LHCN-M2 (cell line): ENCODE measurements at places on chromosomes 11 and 22. TPM values are rescaled to one million over a fixed set of nuclear protein-coding genes. Genes with fewer than 3 reads are reported as not detected.
A peak's percentile ranks its signal among the peaks of the same experiment; 100 is the strongest.

MYO7A gene
- 0.75 and 1.6 TPM in 2 replicates for total RNA-seq

OR52K1 gene
- not detected in 2 replicates for total RNA-seq

OR52A1 gene
- total RNA-seq, result not detected in 2 replicates

CARNS1 gene
- total RNA-seq, result 0.32 and 0.40 TPM in 2 replicates

CD44 gene
- 215 and 235 TPM in 2 replicates for total RNA-seq

MMP8 gene
- not detected in 2 replicates for total RNA-seq

SLC39A13 gene
- 157 and 159 TPM in 2 replicates for total RNA-seq

GUCY1A2 gene
- total RNA-seq, result not detected in 2 replicates

APOC3 gene
- total RNA-seq, result not detected in 2 replicates

BSX gene
- total RNA-seq, result not detected in 2 replicates

RIMBP3C gene
- total RNA-seq, result 1.4 and 1.8 TPM in 2 replicates

GRCh38 chr11:102419181-102419580, 33.4 kb downstream of the TMEM123 start:
- no peak for DNase-seq

- no peak for DNase-seq
Measured at GRCh38 chr11:46801694-46802470, 44.2 kb downstream of the CKAP5 start.

DNA sequence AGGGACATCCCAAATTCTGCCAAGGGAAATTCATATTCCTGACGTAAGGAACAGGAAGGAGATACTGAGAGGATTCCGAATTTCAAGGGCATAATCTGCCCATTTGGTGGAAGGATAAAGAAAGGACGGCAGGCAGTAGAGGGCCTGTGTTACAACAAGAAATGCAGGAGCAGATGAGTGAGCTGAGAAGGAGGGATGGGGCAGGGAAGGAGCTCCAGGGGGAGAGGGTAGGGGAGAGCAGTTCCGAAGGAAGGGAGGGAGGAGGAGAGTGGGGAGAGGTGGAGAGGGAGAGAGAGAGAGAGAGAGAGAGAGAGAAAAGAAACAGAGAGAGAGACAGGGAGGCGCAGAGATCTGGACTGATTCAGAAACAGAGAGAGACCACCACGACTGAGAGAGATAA, 843 bp downstream of the OPCML start:
- DNase-seq, result no peak

DNA sequence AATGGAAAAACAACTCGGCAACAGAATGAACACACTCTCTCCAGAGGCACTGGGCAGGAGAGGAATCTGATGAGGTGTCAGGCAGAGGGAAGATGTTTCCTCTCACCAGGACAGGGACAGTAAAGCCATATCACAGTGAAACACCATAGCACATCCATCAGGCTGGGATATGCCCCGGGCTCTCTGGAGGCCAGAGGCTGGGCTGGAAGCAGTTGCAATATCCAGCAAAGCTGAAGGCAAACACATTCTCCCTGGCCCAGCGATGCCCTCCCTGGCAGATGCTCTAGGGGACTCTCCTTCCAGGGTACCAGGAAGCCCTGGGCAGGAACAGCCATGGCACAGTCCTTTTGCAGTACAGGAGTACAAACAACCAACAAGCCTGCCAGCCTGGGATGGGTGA, 11.1 kb downstream of the RSPH14 start:
- DNase-seq, result no peak

GRCh38 chr11:9700105-9700801, 36.4 kb downstream of the SWAP70 start:
- no peak for DNase-seq

GRCh38 chr11:116071241-116071640, 567.0 kb upstream of the CADM1 start:
- DNase-seq, result no peak

DNA sequence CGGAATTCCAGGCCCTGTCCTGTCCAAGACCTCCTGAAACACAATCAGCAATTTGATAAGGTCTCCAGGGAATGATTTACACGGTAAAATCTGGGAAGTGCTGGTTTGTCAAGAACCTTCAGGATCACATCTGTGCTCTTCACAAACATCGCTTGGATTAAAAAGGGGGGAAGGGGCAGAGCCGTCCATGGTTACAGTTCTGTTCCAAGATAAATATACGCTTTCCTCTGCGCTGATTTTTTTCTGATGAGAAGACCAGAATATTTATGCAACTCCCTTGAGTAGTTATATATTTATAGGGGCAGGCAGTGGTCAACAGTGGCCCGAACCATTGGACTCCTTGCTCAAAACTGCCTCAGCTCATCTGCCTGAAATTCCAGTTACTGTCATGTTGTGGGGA, 9.2 kb upstream of the APOL5 start:
- no peak for DNase-seq

GRCh38 chr22:33476206-33476605, 418.0 kb upstream of the SYN3 start:
- DNase-seq, result no peak

DNA sequence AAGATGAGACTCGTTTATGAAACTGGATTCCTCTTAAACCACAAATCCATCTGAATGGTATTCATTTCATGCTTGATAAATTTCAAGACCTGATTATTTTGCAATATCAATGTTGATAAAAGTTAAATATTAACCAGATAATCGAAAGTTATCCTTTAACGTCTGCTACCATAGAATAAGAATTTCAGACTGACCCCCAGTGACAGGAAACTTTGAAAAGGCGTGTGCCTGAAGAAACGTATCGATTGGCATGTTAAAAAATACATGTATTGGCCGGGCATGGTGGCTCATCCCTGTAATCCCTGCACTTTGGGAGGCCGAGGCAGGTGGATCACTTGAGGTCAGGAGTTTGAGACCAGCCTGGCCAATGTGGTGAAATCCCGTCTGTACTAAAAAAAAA, 13.9 kb downstream of the SCGB1A1 start:
- no peak for DNase-seq

DNA sequence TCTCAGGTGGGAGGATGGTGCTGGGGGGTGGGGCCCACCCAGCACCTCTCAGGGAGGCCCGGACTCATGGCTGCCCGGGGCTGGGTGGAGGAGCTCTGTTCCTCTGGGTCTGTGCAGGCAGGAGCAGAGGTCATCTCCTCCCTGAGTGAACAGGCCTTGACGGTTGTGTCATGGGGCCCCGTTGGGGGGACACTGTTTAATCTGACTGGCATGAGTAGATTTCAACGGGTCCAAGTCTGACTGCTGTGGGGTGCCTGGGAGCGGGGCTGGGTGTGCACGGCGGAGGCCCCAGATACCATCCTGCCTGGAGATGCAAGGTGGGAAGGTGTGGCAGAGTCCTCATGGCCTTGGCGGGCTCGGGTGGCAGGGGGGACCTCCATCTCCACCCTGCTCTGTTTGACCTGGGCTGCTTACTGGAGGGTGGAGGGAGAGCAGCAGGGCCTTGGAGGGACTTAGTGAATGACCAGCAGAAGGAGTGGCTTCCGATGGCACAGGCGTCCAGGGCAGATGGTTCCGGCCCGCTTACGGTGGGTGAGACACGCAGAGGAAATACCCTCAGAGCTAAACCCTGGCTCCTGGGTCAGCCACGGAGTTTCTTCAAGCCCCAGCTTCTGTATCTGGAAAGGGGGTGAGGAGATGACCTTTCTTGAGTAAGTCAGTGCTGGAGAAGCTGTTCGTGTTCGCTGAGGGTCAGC, 48.7 kb downstream of the SMIM38 start:
- DNase-seq, result no peak

DNA sequence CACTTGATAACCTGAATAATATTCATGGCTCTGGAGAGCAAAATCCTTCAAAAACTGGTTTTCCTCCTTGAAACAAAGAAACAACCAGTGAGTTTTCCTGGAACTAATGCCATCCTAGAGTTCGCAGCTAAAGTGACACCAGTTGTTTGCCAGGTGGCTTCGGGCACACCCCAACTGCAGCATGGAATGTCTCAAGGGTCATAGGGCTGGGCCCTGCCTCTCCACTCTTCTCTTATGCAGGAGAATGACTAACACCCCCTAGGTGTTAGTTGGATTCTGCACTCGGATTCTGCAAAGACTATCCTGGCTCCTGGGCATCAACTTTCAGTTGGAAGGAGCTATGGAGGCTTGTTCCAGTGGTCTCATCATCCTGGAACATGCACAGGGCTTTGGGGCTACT, 98.8 kb downstream of the KIRREL3 start:
- DNase-seq, result no peak

GRCh38 chr22:28116219-28116673, 197.2 kb upstream of the PITPNB start:
- DNase-seq, result peak; percentile 74

DNA sequence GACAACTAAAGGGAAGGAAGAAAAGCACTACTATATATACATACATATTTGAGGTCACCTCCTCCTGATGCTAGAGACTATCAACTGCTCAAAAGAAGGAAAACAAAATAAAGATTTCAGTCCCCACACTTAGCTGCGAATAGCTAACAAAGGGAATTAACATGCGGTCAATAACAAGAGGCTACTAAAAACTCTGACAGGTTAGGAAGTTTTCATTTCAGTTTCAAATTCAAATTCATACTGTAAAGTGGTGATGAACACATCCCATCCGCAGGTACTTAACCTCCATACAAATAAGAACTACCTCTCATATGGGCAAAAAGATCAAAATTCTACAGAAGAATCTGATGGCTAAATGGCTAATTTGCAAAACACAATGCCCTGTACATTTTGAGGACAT, 2.6 kb downstream of the NAP1L4 start:
- DNase-seq, result no peak

GRCh38 chr11:28911829-28912228, 803.6 kb downstream of the METTL15 start:
- DNase-seq, result no peak

- DNase-seq, result peak; percentile 44
Measured at GRCh38 chr11:61298663-61299244, 3.6 kb upstream of the VWCE start.

DNA sequence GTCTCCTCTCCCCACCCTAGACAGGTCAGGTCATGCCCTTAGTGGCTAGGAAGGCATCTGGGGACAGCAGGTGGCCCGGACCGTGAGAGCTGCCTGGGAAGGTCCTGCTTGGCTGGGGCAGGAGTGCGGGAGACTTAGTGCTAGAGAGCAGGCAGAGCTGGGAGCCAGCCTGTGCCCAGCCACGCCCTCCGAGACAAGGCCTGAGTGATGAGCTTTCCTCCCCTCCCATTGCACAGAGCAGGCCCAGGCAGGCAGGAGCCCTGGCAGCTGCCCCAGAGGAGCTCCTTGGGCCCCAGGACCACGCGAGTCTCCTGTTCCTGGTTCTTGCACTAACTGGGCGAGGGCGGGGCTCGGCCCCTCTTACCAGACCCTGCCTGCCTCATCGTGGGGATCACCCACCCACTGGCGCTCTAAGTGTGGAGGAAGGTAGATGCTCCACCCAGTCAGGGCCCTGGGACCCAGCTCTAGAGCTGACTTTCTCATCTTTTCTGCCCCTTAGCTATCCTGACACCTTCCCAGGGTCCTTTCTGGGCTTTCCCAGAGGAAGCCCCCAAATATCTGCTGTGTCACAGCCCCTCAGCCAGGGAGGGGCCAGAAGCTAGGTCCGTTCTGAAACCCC, 44.9 kb downstream of the MACROD1 start:
- peak; percentile 63 for DNase-seq

- DNase-seq, result no peak
Measured at GRCh38 chr11:79675081-79675480, 234.3 kb upstream of the TENM4 start.

- DNase-seq, result no peak
Measured at GRCh38 chr11:119041821-119042514, 11.3 kb upstream of the SLC37A4 start.

GRCh38 chr22:22079404-22080148, 97.0 kb upstream of the TOP3B start:
- no peak for DNase-seq

- DNase-seq, result peak; percentile 17
Measured at GRCh38 chr22:24803064-24803542, 2.9 kb upstream of the SGSM1 start.

DNA sequence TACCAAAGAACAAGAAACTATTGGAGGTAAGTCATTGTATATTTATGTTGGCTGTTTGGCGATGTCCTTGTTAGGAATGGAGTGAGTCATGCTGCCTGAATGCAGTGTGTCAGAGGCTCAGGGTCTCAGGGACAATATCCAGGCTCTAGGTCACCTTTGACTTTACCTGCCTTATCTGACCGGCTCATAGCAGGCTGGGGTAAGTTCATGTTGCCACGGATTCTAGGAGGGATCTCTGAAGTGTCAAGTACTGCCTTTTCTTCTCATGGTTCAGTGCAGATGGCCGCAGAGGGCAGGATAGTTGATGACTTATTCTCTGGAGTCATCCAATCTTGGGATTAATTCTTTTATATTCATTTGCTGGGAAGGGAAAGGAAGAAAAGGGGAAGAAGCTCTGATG, 53.2 kb downstream of the SPON1 start:
- DNase-seq, result peak; percentile 9

DNA sequence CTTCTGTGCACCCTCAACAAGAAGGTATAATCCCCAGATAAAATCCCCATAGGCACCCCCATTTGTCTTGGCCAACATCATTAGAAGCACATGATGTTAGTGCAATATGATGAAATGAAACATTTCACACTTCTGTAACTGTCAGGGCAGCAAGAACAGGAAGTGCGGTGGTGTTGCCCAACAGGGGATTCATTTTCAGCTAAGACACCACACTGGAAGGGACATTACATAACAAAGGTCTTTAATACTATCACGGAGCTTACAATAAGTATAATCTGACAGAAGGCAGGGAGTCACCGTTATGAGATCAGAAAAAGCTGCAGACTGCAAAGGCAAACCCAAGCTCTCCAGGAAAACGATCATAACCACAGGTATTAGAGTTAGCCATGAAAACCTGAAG, 2.0 kb downstream of the OR52W1 start:
- DNase-seq, result no peak

- no peak for DNase-seq
Measured at GRCh38 chr11:3152471-3153110, 12.5 kb downstream of the OSBPL5 start.

DNA sequence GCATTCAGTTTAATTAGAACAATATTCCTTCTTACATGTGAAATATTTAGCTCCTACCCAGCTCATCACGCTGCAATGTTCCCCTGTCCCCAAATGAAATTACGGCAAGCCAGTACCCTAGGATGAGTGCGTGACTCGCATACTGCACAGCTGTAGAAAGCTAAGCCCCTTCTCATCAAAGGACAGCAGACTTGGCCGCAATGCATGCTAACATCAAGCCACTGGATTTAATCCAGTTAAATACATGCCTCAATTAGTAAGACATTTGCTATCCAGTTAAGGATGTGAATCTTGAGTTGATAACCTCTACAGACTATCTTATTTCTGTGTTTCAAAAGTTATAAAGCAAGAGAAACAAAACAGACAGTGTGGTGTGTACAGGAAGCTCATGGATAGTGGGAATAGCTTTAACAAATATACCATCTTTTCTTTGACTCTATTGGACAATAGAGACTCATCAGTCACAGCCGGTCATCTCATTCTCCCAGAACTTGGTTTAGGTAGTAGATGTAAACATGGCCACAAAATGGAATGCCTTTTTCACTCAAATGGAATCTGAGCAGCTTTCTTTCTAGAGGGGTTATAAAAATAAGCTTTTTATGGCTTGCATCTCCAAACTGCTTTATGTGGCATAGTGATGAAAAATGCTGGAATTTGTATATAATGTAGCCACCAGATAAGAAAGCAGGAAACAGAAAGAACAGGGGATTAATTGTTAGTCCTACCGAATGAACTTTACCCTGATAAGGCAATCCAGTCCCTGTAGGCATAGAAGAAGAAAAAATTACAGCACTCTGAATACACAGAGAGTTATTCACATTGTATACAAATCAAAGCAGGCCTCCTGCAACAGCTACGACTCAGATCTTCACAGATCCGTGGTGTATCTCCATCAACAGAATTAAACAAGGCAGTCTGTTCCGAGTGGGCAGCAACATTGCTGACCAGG, 224.1 kb downstream of the CADM1 start:
- no peak for DNase-seq

- DNase-seq, result no peak
Measured at GRCh38 chr11:116733043-116733755, 39.6 kb downstream of the BUD13 start.

- peak; percentile 1 for DNase-seq
Measured at GRCh38 chr11:103877221-103877620, 159.2 kb upstream of the DDI1 start.
